ENCODE measurements at places on chromosomes 12 and 14. TPM values are rescaled to one million over a fixed set of nuclear protein-coding genes. Genes with fewer than 3 reads are reported as not detected.

GRCh38 chr12:4036671-4037271 lies 163.6 kb upstream of the PARP11 start:
- no peak for DNase-seq

DNA sequence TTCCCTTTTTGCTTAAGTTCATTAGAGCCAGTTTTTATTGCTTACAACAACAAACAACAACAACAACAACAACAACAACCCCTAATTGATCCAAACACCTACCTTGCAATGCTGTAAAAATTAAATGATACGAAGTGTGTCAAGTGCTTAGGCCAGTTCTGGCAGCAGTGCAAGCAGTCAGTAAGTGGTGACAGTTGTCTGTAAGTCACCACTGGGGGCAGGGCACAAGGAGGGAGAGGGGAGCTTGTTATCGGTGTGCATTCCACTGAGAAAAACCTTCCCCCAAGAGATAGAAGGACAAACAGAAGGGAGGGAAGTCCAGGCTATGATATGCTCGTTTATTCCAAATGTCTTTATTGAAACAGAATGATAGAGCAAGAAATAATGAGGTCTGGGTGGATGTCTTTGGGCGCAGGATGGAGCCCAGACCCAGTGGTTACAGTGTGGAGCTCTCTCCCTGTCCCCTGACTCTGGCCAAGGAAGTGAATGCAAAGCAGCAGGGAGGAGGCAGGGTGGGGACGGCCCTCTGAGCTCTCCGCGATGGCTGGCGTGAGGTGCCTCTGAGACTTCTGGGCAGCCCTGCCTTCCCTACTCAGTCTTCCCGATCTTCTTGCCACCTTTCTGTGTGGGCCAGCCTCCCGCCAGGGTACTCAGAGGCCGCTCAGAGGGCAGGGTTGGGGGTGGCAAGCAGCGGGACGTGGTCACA lies 6.5 kb downstream of the SLC22A17 start:
- no peak for DNase-seq

GRCh38 chr14:84037593-84037992 lies 1492.4 kb upstream of the FLRT2 start:
- DNase-seq = no peak

LIN7A gene
- polyA plus RNA-seq = 18.0 TPM

DNA sequence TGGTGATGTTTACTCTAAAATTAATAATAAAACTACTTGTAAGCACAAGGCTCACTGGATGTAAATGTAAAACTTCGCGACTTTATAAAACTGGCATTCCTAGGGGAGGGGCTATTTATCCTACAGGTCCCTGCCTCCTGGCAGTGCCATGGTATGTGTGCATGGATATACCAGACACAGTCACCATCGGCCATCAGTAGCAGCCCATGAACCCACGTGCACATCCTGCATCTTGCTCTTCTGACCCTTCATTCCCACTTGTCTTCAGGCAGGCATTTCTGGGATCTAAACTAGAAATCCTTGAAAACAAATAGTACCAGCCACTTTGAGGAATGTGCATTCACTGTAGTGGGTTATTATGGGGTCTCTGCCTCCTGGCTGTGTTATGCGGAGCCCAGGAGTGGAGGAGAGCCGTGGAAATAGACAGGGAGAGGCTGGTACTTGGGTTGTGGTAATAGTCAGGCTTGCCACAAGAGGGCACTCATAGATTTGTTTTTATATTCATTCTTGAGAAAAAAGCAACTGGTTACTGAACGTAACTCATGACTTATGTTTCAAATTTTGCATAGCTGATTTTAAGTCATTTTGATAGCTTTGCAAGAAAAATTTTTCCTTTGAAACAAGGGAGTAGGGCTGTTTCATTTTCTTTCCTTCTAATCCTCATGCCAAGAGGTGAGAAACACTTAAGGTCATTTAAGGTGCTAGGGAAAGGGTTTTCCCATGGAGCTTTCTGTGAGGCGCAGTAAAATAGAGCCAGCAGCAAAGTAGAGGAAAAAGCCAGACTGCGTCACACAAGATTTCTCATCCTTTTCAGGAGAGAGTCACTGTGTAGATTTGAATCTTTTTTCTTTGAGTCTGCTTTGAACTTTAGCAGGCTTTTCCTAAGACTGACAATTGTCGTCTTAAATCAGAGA lies 17.4 kb upstream of the GALNT16 start:
- no peak for DNase-seq

GRCh38 chr12:80702889-80703805 lies 4.3 kb upstream of the MYF6 start:
- DNase-seq = no peak

- no peak for DNase-seq
These were observed 35.7 kb downstream of the IQSEC3 start for GRCh38 chr12:101969-102878.

TMBIM4 gene
- 149 TPM for polyA plus RNA-seq

GRCh38 chr14:68333262-68333661 lies 459.6 kb downstream of the ZFP36L1 start:
- DNase-seq = no peak

GRCh38 chr14:77808250-77808649 lies 8.3 kb downstream of the ADCK1 start:
- no peak for DNase-seq

- no peak for DNase-seq
These were observed 9.7 kb downstream of the SERPINA1 start for GRCh38 chr14:94378527-94379290.

FCF1 gene
- polyA plus RNA-seq = 67.7 TPM

- DNase-seq = no peak
These were observed 18.6 kb downstream of the BRF1 start for GRCh38 chr14:105282098-105282725.

BDKRB2 gene
- 3.3 TPM for polyA plus RNA-seq
